ENCODE measurements at places on chromosomes 3 and 15. TPM values are rescaled to one million over a fixed set of nuclear protein-coding genes. Genes with fewer than 3 reads are reported as not detected.

CRYGS gene
- total RNA-seq = 3.5 TPM

TTLL13 gene
- total RNA-seq = 0.36 TPM

HRG gene
- total RNA-seq = not detected

DNAH12 gene
- 1.7 TPM for total RNA-seq

EFCAB12 gene
- total RNA-seq = 1.3 TPM

PLA2G4D gene
- 0.09 TPM for total RNA-seq

MAGEL2 gene
- 3.4 TPM for total RNA-seq

PAQR9 gene
- total RNA-seq = 1.4 TPM

VPS39 gene
- 68.4 TPM for total RNA-seq

GOLGA8R gene
- total RNA-seq = 3.5 TPM

ALDH1A2 gene
- 8.9 TPM for total RNA-seq

Measured in cerebellum (tissue), 4 donors.